ENCODE measurements at places on chromosomes 7 and 10. TPM values are rescaled to one million over a fixed set of nuclear protein-coding genes. Genes with fewer than 3 reads are reported as not detected.

Gene ZNF716
- not detected for total RNA-seq

Gene ARMC10
- 50.5 TPM for total RNA-seq

Gene PALS2
- 27.0 TPM for total RNA-seq

Gene CALHM1
- total RNA-seq = not detected

Gene OIT3
- under 0.01 TPM for total RNA-seq

Gene FUOM
- 15.0 TPM for total RNA-seq

Gene SPDYE16
- total RNA-seq = 0.17 TPM
